Activated CD8-positive, alpha-beta memory T cell treated with anti-CD3 and anti-CD28 coated beads, Interleukin-2, amount 10 ng/mL, durations not matched to agents 7 days and 5 days (primary cell): ENCODE measurements at places on chromosomes 5 and 9.

- no peak for DNase-seq
These were observed 464.9 kb upstream of the MPDZ start for GRCh38 chr9:13744261-13744901.

GRCh38 chr9:6703898-6704639, 53.7 kb upstream of the KDM4C start:
- DNase-seq: peak; percentile 92

DNA sequence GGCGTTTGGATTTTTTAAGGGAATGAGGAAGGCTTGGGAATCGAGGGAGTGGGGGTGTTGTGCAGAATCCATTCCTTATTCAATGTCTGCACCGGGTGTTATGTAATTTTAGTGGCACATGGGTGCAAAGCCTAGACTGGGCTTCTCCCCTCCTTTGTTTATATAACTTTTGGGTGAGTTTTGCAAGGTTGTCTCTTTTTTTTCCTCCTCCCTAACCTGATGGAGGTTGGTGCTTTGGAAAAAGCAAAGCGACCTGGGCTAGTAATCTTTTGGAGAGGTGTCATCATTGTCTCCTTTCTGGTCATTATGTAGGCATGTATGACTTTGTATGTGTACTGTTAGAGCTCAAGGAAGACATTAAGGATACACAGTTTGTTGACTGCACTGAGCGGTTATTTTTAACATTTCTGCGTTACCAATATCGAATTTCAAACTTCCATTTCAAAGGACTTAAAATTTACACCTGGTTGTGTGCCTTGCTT, 3.1 kb downstream of the SMARCA2 start:
- no peak for DNase-seq

DNA sequence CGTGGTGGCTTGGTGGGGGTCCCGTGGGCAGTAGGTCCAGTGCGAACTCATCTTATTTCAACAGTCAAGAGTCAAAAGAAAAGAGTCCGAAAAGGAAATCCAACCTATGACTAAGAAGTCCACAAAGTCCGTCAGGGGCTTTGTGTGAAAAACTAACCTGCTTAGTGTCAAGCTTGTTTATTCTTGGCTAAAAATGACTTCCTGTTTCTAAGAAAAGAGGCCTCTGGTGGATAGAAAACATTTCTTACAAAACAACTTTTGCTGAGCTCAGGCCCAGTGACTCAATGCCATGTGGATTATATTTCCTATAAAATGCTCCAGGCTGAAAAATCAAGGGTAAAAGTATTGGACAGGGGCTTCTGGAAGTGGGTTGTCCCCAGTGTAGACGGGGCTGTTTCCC, 105.9 kb downstream of the GADD45G start:
- no peak for DNase-seq

GRCh38 chr5:140093179-140093578, 20.7 kb upstream of the PURA start:
- no peak for DNase-seq

- no peak for DNase-seq
These were observed 257.8 kb downstream of the NR2F1-AS1 start for GRCh38 chr5:93322974-93323860.

DNA sequence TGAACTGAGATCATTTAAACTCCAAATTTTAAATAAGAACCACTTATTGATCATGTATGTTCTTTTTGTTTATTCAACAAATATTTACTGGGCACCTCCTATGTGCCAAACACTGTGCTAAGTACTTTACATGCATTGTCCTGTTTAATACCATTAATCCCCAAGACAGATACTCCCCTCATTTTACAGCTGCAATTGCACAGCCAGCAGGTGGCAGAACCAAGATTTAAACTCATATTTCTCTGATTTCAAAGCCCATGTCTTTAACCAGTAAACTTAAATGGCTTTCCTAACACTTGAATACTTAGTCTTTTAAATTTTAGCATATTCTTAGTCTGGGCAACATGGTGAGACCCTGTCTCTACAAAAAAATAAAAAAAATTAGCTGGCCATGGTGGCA, 43.4 kb upstream of the KIAA1958 start:
- no peak for DNase-seq

DNA sequence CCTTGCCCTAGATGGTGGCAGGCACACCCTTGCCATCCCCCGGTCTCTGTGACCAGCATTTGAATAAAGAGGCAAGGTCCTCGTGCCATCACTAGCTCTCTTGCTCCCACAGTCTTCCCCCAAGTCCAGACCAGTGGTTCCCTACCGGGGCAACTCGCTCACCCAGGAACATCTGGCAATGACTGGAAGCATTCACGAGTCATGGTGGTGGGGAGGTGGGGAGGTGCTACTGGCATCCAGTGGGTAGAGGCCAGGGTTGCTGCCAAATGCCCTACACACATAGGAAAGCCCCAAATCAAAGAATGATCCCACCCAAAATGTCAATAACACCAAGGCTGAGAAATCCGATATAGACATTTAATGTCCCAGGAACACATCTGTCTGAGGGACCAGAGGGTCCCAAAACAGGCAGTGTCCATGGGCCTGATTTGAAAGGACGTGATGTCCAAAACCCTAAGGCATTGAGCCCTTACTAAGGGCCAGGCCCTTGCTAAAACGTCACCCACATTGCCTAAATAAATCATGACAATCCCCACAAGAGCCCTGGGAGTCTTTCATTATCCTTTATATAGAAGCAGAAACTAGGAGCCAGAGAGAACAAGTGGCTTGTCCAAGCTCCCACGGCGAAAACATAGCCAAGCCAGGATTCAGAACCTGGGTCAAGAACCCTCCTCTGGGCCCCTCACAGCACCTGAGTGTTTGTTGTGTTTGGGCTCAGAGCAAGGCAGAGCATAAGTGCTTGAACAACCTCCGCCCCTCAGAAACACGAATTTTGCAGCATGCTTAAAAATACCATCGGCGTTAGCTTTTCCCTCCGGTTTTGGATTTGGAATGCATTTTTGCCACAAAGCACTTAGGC, 119.3 kb upstream of the WWC1 start:
- no peak for DNase-seq

DNA sequence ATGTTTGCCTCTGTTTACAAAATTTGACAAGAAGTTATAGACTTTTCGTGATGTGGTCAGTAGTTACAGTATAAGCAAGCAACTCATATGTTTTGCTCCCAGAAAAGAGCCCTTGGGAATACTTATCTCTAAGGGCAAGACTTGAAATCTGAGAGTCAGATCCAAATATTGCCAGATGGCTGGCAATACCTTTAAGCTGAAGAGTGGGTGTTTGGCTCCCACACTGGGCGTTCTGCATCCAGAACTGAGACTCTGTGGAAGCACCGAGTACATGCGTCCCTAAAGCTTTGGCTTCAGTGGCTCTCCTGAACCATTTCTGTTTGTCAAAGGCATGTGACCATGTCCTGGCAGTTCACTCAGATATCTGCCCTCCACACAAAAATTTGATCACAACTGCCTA, 194.1 kb downstream of the DCP2 start:
- no peak for DNase-seq

GRCh38 chr5:175520321-175520720, 42.0 kb downstream of the SFXN1 start:
- peak; percentile 54 for DNase-seq

DNA sequence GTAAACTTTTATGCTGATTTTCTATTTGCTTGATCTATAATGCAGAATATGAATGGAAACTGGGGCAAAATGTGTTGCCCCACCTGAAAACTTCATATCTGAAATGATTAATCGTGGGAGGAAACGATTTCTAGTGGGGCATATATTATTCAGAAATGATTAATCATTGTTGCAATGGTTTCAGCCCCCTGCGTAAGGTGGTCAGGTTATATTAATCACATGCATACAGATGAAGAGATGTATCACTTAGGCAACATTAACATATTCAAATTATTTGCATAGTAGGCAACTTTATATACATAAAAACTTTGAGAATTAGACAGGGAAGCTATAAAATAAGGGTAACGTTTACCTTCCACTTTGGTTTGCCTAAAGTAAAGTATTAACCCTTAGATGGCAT, 49.8 kb downstream of the LSM11 start:
- DNase-seq: no peak

- no peak for DNase-seq
These were observed 31.2 kb upstream of the LRRC14B start for GRCh38 chr5:160173-160510.
